Astrocyte of the cerebellum (primary cell): ENCODE measurements at places on chromosomes 1 and 21.
A peak's percentile ranks its signal among the peaks of the same experiment; 100 is the strongest.

DNA sequence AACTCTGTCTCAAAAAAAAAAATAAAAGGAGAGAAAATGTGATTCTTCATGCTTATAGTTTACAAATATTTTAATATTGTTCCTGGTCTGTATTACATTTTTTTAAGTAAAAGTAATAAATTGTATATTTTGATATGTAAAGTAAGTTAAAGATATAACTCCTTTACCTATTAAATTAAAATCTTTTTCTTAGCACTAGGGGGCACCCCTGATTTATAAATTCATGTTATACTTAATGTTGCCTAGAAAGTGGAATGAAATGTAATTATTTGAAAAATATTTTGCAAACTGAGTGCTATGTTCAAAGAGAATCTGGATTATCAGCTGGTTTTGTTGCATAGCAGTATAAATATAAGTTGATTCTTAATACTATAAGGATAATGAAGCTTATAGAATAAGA lies 49.2 kb downstream of the RALGPS2 start:
- peak; percentile 24 for DNase-seq

- peak; percentile 86 for DNase-seq
These were observed 39.1 kb upstream of the PRSS38 start for GRCh38 chr1:227776331-227776771.

GRCh38 chr1:69438056-69438795 lies 129.5 kb upstream of the LRRC7 start:
- no peak for DNase-seq

DNA sequence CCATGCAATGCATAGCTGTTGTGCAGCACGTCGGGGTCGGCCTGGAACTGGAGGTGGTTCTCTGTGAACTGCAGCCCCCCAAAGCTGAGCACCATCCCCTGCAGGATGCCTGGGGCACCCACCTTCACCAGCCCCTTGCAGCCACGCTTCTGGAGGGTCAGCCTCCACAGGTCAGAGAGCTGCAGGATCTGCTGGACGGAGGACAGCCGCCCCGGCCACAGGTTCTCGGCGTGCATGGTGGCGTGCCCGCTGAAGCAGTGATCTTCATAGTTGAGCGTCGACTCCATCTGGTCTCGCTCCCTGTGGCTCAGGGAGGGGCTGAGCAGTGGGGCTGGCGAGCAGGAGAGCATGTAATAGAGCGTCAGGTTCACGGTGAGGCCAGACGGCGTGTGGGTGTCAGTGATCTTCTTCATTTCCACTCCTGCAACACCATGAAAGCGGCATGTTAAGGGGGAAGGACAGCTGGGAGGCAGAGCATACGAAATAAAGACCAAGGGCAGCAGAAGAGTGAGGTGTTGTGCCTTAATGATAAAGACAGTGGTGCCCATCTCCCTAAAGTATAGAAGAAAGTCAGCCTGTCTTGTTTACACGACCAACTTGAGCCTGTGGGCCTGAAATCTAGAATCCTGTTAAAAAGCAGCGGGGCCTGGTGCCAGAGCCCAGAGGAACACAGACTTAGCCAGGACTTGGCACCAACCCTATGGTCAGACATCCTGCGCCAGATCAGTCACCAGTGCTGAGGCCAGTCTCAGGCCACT lies 3.0 kb downstream of the KIAA2013 start:
- DNase-seq: no peak

DNA sequence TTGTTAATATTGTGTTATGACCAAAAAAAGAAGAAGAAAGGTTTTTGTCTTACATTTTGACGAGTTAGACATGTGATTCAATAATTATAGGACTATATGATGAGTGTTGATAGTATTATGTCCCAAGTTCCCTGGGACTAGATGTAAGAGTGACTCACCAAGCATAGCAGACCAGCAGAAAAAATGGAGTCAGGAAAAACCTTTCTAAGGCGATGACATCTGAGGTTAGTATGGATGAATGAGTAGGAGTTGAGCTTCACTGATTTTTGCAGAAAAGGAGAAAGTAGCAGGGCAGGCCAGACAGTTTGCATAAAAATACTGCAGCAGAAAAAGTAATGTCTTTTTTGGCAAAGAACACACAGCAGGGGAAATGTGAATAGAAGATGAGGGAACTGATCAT lies 1041.3 kb upstream of the ADGRL4 start:
- DNase-seq: peak; percentile 16

- no peak for DNase-seq
These were observed 2.2 kb upstream of the ZBTB21 start for GRCh38 chr21:42012344-42012743.

GRCh38 chr1:208928349-208929010 lies 655.0 kb upstream of the CAMK1G start:
- no peak for DNase-seq

- DNase-seq: peak; percentile 89
These were observed 31.0 kb downstream of the ILDR2 start for GRCh38 chr1:166944186-166944967.

- no peak for DNase-seq
These were observed 7.4 kb downstream of the SEMA4A start for GRCh38 chr1:156160743-156161171.

- DNase-seq: peak; percentile 26
These were observed 26.1 kb downstream of the ATP5PF start for GRCh38 chr21:25708467-25709065.

- no peak for DNase-seq
These were observed 29.4 kb upstream of the CSF1 start for GRCh38 chr1:109880971-109881894.

GRCh38 chr1:101971304-101971703 lies 25.4 kb downstream of the OLFM3 start:
- no peak for DNase-seq

- no peak for DNase-seq
These were observed 6.0 kb downstream of the COL9A2 start for GRCh38 chr1:40310983-40311642.

- DNase-seq: no peak
These were observed 21.4 kb upstream of the ALDH4A1 start for GRCh38 chr1:18923756-18924211.

- no peak for DNase-seq
These were observed 2.4 kb downstream of the SLAMF1 start for GRCh38 chr1:160644399-160644798.

GRCh38 chr1:64574301-64574700 lies 104.4 kb downstream of the CACHD1 start:
- DNase-seq: no peak

- DNase-seq: no peak
These were observed 17.0 kb downstream of the RBP7 start for GRCh38 chr1:10014016-10014415.

- no peak for DNase-seq
These were observed 21.4 kb downstream of the SPSB1 start for GRCh38 chr1:9314111-9314510.

DNA sequence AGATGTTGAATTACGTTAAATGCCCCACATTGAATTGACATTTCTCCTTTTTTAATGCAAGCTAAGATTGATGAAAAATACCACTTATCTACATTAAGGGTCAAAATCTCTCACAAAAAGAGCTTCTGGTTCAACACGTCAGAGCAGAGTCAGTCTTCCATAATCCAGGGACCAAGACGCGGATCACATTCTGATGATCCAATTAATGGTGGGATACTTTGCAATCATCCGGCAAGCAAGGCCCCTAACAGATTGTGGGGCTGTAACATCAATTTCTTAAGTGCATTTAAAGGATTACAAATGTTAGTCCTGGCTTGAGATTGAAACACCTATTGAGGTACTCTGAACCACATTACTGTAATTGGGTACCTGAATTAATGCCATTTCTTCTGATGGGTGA lies 120.2 kb upstream of the ESRRG start:
- DNase-seq: no peak

DNA sequence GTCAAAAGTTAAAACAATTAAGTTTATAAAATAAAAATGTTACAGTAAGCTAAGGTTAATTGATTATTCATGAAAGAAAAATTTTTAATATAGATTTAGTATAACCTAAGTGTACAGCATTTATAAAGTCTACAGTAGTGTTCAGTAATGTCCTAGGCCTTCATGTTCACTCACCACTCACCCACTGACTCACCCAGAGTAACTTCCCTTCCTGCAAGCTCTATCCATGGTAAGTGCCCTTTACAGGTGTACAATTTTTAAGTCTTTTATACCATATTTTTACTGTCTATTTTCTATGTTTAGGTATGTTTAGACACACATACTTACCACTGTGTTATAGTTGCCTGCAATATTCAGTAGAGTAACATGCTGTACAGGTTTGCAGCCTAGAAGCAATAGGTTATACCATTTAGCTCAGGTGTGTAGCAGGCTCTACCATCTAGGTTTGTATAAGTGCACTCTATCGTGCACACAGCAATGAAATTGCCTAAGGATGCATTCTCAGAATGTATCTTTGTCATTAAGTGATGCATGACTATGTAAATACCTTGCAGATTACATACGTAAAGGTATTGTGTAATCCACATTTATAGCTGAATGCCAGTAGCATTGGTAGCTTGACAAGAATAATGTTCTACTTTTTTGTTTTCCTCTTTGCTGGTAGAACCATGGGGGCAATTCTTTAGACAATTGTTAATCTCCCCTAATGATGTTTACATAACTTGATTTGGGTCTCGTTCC lies 35.7 kb upstream of the GPR88 start:
- no peak for DNase-seq

GRCh38 chr1:9110669-9111356 lies 18.1 kb downstream of the GPR157 start:
- DNase-seq: peak; percentile 78

DNA sequence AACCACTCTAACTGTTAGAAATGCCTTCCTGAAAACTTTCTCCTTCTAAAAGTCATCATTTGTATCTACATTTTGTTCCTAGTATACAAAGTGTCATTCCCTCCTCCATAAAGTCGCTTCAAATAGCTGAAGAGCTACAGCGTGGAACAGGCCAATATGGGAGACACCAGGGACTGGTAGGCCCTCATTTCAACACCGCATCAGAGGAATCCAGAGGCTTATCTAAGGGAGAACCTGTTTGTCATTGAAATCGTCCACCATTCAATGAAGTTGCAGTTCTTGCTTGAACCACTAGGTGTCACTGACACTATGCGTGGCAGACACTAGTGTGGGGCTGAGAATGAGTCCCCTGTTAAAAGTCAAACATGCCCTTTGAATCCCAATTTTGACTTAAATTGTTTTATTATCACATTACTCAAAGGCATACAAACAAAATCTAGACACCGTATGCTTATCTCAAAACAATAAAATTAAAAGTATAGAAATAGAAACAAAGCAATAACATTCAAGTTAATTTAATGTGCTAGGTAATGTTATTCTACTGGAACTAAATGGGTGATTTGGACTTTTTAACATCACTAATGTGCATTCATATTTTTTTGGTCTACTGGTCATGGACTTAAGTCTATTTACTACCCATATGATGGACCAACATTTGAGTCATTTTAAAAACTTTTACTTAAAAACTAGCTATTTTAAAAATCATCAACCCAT lies 182.3 kb downstream of the FCRL5 start:
- peak; percentile 22 for DNase-seq

DNA sequence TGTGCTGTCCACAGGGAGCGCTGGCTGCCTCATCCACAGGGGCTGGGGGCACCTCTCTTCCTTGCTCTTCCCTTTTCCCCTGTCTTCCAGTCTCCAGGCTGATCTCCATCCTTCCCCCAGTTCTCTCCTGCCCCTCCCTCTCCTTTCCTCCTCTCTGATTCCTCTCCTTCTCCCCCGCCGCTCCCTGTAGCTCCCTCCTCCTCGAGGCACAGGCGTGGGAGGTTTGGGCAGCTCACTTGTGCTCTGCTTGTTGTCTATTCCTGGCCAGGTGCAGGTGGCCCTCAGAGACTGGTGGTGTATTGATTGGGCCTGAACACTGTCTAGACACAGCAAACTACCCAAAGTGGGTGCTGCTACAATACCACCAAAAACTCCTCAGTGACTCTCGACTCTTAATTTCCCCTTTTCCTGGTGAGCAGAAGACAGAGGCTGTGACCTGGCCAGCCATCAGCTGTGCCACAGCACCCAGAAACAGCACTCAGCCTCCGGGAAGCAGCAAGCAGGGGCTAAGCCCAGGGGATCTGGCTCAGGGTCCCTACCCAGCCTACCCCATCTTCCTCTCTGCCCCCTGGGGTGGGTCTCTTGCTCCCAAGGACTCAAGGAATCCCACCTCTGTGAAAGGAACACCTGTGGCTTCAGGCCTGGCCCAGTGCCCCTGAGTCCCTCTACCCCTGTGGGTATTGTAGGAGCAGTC lies 93.3 kb downstream of the DDX20 start:
- no peak for DNase-seq

- DNase-seq: no peak
These were observed 1.5 kb downstream of the ATP8B2 start for GRCh38 chr1:154326546-154327465.

GRCh38 chr1:37473431-37474045 lies 842 bp upstream of the ZC3H12A start:
- DNase-seq: no peak

- no peak for DNase-seq
These were observed 6.1 kb upstream of the LYPLA2 start for GRCh38 chr1:23784846-23785245.

- DNase-seq: no peak
These were observed 80.8 kb downstream of the ASH1L start for GRCh38 chr1:155481741-155482241.

DNA sequence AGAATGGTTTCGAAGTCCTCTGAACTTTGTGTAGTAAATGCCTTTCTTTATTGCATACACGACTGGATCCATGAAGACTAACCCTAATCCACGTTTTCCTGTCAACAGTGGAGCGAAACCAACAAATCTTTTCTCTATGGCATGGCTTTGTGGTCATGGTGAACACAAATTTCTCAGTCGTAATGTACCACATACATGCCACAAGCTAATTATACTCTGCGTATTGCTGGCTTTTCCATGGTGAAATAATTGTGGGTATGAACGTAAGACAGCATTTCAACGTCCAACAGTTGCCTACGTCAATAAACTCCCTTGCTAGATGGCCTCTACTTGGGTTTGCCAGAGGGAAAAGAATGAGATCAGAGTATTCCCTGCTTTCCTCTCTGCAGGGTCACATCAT lies 27.5 kb downstream of the INTS7 start:
- no peak for DNase-seq

DNA sequence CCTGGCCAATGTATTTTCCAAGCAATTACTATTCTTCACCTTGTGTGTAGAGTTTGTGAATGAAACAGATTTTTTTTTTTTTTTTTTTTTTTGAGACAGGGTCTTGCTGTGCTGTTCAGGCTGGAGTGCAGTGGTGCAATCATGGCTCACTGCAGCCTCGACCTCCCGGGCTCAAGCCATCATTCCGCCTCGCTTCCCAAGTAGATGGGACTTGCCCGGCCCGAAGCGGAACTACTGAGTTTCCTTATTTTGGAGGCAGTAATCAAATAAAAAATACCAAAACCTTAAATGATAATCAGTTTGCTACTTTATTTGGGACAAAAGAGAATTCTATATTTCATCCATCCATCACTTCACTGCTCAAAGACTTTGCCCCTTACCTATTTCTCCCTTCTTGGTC lies 704 bp upstream of the BTBD8 start:
- DNase-seq: no peak
